Activated CD4-positive, alpha-beta T cell treated with anti-CD3 and anti-CD28 coated beads for 24 hours (primary cell): ENCODE measurements at places on chromosomes 12 and 14.

DNA sequence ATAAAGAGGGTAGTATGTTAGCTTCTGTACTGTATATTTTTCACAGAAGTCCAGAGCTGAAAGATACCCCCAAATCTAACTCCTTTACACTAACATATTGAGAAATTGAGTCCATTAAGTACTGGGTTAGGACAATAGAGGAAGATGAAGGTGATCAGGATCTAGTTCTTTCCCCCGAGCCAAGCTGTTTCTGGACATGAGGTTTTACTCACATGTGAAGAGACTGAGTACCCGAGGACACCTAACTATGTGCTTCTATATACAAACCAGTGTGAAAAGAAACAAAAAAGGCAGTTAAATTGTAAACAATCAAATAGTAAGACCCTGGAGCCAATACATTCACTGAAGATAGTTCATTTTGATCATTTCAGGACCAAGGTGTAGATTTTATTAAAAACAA, 3.8 kb upstream of the TRHDE start:
- no peak for DNase-seq

- DNase-seq: no peak
Observed at GRCh38 chr14:85247071-85247470, 282.9 kb upstream of the FLRT2 start.

GRCh38 chr14:70827752-70828151, 18.4 kb upstream of the MAP3K9 start:
- no peak for DNase-seq

DNA sequence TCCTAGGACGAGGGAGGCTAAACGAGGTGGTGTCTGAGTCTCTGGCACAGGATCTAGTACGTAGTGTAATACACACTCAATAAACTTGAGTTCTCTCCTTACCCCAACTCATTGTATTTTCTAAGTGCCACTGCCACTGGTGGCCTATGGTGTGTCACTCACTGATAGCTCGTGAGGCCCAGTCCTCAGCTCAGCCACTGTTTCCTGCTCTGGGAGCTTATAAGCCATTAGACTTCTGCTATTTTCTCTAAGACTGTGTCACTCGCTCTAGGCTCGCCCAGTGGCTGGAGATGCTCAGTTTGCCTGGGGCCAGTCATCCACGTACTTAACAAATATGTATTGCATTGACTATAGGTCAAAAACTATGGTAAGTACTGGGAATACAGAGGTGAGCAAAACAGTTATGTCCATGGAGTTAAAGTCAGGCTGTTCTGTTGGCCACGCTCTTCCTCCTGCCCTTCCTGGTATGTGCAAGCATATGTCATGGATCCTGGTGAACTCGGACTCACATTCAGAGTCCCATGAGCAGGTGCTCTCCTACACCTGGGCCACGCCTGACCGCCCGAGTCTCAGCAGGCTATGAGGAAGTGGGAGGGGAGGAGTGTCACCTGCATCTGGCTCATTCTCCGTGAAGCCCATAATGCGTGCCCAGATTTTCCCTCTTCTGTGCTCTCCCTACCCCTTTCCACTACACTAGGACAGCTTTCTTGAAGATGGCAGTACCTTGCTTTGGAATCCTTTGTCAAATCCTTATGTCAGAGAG, 41.6 kb downstream of the DEGS2 start:
- no peak for DNase-seq

- DNase-seq: no peak
Observed at GRCh38 chr12:73902260-73902659, 635.4 kb upstream of the ATXN7L3B start.

DNA sequence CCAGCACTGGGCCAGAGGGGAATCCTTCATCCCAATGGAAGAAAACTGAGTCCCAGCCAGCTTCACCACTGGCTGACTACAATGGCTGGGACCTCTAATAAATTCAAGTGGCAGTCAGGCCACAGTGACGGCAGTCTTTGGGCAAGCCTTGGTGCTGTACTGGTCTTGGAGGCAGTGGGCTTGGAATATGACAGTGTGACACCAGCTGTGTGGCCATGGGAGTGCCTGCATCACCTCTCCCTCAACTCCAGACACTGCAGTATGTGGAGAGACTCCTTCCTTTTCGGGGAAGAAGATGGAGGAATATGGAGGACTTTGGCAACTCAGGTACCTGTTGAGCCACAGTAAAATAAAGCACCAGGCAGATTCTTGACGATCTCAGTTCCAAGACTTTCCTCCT, 16.0 kb upstream of the CD163L1 start:
- no peak for DNase-seq

- DNase-seq: no peak
Observed at GRCh38 chr12:94982456-94982855, 21.0 kb downstream of the NDUFA12 start.

GRCh38 chr14:53968726-53969125, 12.1 kb upstream of the BMP4 start:
- DNase-seq: no peak

- DNase-seq: no peak
Observed at GRCh38 chr12:29578070-29578469, 80.6 kb upstream of the OVCH1 start.

- no peak for DNase-seq
Observed at GRCh38 chr12:21155522-21156351, 24.7 kb downstream of the SLCO1B1 start.

DNA sequence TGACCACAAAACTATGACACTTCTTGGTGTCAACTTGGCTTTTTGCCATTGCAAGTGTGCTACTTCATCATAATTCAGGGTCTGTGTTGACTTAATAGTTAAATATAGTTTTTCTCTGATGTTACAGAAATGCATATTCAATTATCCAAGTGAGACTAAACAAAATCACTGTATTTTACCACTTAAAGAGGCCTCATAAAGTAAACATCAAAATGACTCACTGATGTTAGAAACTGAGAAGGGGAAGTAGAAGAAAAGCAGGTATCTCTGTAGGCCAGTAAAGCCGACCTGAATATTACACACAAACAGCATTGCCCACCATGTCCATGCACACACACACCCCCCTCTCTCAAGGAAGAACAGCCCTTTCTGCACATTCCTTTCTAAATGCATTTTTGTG, 55.4 kb downstream of the RPAP3 start:
- DNase-seq: no peak

DNA sequence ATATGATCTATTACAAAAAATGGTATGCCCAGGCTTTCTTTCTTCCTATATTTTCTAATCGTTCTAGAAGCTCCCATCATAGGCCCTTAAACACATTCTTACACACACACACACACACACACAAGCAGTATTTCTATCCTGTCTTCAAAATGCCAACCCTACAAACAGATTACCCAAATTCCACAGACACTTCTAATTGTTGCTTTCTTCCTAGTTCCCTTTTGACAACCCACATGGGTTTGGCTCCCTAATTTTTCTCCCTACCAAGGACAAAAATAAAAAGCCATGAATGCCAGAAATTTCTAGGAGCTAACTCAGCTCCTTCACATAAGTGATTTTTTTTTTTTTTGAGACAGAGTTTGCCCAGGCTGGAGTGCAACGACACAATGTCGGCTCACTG, 60.3 kb upstream of the NTF3 start:
- no peak for DNase-seq

- DNase-seq: no peak
Observed at GRCh38 chr14:63605041-63605532, 36.6 kb downstream of the WDR89 start.
